Skin of body (tissue), 3 donors: ENCODE measurements at places on chromosomes 5 and 9.

DNA sequence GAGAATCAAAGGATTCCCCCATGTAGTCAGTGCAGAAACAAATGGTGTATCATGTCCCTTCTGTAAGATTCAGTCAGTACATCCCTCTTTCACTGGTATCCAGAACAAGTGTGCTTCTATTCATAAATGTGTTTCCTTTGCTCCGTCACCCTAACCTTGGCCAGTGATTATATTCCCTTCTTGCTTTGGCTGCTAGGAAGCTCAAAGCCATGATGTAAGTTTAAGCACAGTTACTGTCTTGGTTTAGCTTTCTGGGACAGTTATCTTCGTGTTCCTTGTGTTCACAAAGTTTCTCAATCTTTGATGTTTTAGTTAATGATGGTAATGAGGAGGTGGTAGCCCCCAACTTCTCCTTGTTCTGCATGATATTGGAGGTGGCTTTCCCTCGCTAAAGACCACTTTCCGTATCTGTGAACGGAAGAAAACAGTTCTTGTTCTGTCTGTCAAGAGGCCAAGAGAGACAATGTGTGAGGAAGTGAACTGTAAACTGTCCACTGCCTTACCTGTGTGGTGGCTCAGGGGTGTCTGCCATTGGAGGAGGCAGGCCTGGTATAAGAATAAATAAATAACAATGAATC, 2.2 kb upstream of the AMBP start:
- no peak for DNase-seq

GRCh38 chr5:15106530-15107283, 235.1 kb upstream of the ANKH start:
- DNase-seq: no peak

DNA sequence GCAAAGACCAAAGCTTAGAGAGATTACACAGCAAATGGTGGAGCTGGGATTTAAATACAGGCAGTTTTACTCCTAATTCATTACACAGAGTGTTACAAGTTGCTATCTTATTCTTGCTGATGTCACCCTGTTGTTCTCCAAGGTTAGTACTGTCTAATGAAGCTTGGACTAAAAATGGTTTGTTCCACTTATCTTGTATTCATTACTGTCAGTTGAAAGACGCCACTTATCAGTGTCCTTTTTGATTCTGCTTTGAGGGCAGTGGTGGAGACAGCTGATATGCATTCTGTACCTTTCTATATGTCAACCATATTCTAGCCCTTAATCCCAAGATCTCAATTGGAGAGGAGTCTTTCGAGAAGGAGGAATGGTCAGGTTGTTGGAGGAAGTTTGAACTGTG, 14.0 kb upstream of the DENND4C start:
- DNase-seq: no peak

- no peak for DNase-seq
Measured at GRCh38 chr9:134486596-134486995, 155.0 kb upstream of the COL5A1 start.

GRCh38 chr9:99234618-99235017, 12.5 kb downstream of the SEC61B start:
- DNase-seq: no peak

DNA sequence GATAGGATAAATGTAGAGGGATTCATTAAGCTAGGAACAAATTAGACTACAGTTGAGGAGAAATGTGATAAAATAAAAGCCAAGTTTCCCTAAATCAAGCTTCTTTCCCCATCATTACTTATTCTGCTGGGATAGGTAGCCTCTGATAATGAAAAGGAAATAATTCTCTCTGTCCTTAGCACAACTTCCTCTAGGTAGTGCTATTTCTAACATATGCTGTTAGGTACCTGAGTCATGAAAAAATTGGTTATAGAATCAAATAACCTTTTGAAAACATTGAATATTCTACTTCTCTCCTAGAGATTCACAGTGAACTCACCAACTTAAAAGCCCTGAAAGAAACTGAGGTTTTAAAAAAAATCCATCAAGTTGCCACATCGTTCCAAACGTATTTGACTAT, 1793.1 kb downstream of the EFNA5 start:
- DNase-seq: no peak

DNA sequence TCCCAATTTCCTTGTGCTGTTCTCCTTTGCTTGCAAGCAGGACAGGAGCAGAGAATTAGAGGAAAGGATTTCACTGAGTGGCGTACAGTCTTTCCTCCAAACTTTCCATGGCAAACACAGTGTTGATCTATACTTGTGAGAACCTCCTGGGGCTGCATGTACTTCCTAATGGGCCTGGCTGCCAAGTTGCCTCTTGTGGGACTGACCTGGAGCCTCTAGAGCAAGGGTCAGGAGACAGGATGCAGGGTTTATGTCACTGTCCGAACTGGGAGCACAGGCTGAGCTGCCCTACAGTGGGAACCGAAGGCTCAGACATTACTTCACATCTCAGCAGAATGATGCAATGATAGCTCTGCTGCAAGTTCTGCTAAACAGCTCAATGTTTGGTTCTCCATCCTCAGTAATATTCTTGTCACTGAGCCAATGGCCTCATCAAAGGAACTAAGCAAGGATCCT, 102.3 kb downstream of the ENC1 start:
- peak; percentile 52 for DNase-seq
